ENCODE measurements at places on chromosomes 6 and 20.

DNA sequence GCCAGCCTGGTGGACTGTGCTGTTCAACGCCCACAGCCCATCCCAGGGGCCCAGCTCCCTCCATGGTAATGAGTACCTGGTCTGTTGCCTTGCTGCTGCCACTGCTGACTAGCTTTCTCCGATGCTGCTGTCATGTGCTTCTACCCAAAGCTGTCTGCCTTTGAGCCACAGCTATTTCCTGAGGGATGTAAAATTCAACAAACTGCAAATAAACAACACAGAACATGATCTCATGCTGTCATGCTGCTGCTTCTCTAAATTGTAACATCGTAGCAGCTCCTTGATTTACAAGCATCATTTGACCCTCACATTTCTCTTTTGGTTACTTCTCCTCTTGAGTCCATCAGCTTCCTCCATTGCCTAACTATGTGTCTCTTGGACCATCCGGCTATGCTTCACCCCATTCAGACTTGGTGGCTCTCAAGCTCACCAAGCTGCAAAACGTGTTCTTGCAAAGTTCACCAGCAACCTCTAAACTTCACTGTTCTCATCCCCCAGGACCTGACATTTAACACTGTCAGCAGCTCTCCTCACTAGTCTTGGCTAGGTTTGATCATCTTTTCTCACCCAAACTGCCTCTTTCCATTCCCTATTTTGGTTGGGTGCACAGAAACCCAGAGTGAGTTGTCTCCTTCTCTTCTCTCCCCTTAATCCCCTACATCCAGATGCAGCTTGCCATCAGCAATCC is 54.6 kb downstream of the FYN start:
- no peak for DNase-seq

DNA sequence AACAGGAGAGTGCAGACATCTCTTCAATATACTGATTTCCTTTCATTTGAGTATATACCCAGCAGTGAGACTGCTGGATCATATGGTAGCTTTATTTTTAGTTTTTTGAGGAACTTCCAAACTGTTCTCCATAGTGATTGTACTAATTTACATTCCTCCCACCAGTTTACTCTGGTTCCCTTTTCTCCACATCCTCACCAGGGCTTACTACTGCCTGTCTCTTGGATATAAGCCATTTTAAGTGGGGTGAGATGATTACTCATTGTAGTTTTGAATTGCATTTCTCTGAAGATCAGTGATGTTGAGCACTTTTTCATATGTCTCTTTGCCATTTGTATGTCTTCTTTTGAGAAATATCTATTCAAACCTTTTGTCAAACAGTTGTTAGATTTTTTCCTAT is 64.9 kb upstream of the HMGCLL1 start:
- DNase-seq, result no peak

DNA sequence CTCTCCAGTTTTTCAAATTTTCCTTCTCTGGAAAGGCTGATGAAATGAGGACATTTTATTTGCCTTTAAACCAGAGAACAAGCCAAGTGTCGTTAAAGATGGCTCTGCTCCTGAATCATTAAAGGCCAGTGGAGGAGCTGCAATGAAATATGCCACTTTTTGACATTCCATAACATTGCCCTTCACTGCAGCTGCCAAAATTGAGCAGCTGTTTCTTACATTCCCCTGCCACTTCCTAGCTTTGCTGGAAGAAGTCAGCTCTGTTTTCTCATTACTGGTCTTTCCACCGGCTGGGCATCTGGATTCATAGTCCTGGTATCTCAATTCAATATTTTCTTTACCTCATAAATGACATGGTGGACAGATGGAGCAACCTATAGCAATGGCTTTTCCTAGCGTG is 45.5 kb upstream of the NRN1 start:
- no peak for DNase-seq

GRCh38 chr20:6654513-6655252 is 112.8 kb upstream of the BMP2 start:
- DNase-seq, result no peak

GRCh38 chr20:8658103-8658502 is 410.8 kb upstream of the PLCB4 start:
- no peak for DNase-seq

- DNase-seq, result no peak
Measured at GRCh38 chr20:34883809-34884208, 7.4 kb downstream of the ACSS2 start.

DNA sequence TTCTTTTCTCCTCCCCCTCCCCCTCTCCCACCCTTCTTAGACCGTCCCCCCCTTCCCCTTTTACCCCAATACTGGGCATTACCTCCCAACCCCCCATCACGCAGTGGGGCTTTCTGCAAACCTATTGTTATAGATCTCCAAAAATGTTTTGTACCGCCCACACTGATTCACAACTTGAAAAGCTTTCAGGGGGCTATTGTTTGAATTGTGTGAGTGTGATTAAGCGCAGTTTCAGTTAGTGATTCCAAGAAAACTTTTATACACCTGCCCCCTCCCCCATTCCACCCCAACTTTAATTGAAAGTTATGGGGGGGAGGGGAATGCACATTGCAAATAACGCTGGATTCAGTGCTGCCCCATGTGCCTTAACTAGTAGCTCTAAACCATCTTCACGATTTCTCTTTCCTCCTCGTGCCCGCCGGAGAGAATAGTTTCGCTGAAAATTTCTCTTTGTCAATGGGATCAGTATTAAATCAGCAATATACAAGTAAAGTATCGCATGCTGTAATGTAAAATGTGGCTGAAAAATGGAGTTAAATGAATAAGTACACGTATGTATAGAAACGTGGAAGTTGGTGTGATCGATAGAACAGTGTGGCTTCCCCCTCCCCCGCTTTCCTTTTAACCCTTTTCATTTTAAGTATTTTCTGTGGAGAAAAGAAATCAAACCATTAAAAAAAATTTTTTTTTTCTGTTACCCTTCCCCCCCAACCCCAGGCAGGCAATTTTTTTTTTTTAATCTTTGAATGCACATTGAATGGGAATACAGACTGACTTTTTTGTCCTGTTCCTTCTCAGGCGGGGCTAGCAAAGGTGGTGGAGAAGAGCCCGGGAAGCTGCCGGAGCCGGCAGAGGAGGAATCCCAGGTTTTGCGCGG is 632 bp downstream of the LIN28B start:
- DNase-seq, result no peak
